NCI-H187 (cell line): ENCODE measurements at places on chromosomes 13 and 19.
A peak's percentile ranks its signal among the peaks of the same experiment; 100 is the strongest.

- DNase-seq: no peak
These were observed 106.1 kb downstream of the COL4A2 start for GRCh38 chr13:110413016-110413675.

- DNase-seq: no peak
These were observed 134.4 kb downstream of the DNAJC15 start for GRCh38 chr13:43157796-43158195.

GRCh38 chr13:50908371-50908770, 1.2 kb upstream of the RNASEH2B start:
- DNase-seq: no peak

- no peak for DNase-seq
These were observed 15.0 kb upstream of the PGLS start for GRCh38 chr19:17496337-17496997.

- no peak for DNase-seq
These were observed 18.4 kb upstream of the CBY2 start for GRCh38 chr13:45683701-45684100.

DNA sequence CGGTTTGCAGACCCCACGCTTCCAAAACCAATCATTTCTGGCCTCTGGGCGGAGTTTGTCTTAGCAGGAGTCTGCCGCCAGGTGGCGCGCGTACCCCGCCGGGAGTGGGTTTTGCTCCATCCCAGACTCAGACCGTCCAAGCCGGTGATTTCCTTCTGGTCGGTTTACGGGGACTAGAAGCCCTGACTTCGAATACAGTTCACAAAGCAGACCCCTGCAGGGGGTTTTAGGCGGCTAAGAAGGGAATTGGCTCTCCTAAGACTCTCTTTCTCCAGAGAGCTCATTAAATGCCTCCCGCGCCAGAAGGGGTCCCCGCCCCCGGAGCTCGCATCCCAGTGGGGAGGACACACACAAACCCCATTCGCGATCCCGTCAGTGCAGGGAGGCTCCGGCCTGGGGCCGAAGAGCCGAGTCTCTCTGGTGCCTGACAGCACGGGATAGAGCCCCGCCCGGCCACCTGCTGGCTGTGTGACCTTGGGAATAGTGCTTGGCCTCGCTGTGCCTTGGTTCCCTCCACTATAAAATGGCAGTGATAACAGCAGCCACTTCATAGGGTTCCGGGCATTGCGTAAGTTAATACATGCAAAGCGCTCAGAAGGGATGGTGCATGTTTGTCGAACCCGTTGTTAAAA, 8.6 kb upstream of the NUP62 start:
- DNase-seq: peak; percentile 37

DNA sequence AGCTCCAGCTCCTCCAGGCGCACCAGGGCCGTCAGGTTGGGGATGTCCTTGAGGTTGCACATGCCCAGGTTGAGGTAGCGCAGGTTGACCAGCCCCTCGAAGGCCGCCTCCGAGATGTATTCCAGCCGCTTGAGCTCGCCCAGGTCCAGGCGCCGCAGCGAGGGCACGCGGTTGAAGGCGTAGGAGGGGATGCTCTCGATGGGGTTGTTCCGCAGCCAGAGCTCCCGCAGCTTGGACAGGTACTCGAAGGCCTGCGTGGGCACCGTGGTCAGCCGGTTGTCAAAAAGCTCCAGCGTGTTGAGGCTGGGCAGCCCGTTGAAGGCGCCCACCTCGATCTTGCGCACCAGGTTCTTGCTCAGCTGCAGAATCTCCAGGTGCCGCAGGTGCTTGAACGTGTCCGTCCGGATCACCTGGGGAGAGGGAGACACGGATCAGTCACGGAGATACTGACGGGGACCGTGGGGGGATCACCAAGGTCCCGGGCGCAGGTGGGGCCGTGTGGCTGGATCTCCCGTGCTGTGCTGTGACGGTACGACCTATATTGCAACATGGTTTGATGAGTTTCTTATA, 5.4 kb upstream of the ASPDH start:
- no peak for DNase-seq

GRCh38 chr19:16188521-16188920, 3.3 kb downstream of the FAM32A start:
- DNase-seq: no peak

DNA sequence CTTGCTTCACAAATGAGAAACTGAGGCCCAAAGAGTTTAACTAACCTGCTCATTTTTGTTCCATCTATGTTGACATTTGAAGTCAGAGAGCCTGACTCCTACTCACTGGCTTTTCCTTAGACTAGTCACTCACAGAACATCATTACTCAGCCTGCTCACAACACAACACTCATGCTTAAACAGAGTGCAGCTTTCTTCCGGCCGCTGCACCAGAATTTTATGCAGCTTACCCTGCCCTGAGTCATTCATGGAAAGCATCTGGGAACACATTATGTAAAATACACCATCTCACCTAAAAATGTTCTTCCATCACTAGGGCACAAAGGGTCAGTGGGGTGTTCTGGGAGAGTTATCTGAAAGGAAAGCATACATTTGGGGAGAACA, 303.4 kb downstream of the SPRY2 start:
- no peak for DNase-seq

GRCh38 chr13:43653395-43653794, 133.4 kb downstream of the ENOX1 start:
- DNase-seq: no peak

DNA sequence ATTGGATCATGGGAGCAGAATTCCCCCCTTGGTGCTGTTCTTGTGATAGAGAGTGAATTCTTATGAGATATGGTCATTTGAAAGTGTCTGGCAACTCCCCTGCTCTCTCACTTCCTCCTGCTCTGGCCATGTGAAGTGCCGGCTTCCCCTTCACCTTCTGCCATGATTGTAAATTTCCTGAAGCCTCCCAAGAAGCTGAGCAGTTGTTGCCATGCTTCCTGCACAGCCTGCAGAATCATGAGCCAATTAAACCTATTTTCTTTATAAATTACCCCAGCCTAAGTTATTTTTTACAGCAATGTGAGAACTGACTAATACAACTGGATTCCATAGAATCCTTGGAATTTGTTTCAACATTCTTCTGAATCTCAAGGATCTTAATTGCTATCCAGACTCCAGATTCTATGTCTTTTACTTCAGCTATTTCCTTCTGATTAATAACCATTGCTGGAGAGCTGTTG, 328.1 kb downstream of the SLITRK5 start:
- DNase-seq: no peak

GRCh38 chr13:77384999-77385398, 58.1 kb upstream of the MYCBP2 start:
- no peak for DNase-seq

DNA sequence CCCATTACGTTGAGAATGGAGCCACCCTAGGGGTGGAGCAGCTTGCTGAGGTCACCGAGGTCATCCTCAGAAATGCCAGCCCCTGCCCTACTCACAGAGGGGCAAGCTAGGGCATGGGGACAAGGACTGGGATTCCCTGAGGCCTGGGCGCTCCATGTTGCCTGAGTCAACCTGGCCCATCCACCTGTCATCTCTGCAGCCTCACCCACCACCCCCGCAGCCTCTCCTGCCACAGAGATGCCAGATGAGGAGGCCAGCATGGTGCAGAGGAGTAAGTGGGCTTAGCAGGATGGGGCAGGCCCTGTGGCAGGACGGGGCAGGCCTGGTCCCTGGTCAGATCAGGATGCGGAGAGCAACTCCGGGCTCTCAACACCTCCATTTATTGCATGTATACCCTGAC, 9.5 kb downstream of the NKPD1 start:
- DNase-seq: no peak

GRCh38 chr19:29239213-29239776, 26.3 kb upstream of the UQCRFS1 start:
- DNase-seq: no peak

DNA sequence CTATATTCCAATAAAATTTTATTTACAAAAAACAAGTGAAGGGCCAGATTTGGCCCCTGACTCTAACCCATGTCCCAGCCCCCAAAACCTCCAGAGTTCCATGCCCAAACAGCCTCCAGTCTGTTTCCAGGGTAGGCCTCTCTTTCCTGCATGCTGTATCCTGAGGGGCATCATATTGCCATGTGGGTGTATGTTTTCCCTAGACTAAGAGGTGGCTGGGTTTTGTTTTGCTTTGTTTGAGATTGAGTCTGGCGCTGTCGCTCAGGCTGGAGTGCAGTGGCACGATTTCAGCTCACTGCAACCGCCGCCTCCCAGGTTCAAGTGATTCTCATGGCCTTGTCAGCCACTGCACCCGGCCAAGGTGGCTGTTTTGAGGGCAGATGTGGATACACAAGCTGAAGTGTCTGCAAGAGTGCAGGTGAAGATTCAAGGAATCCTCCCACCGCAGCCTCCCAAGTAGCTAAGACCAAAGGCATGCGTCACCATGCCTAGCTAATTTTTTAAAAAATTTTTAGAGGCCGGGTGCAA, 23.6 kb upstream of the LSM14A start:
- DNase-seq: no peak

DNA sequence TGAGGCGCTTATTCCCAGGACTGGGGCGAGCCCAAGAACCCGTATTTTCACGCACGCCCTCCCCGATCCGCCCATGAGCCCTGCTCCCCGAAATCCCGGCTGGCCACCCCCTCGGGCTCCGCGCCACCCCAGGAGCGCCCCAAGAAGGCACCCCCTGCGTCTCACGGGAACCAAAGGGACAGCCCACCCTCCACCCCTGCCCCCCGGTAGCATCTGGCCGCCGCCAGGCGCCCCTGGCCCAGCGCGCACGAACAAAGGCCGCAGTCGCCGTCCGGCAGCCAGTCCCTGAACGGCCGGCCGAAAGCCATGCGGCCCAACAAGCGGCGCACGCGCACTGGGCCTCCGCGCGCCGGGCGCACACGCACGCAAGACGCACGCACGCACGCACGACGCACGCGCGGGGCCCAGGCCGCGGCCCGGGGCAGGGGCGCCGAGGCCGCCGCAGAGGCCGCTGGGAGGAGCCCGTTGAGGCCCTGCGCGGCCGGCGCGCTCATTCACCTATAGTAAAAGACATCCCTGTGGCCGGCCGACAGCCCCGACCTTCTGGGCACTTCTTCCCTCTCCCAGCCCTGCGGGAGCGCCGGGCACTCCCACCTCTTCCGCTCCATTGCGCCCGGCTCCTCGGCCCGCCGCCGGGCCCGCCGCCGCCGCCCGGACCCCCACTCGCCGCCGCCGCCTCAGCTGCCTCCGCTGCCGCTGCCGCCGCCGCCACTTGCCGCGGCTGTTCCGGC, 476 bp downstream of the MBD3 start:
- peak; percentile 87 for DNase-seq

- no peak for DNase-seq
These were observed 71.3 kb upstream of the ZNF599 start for GRCh38 chr19:34844277-34844676.

- no peak for DNase-seq
These were observed 28.4 kb upstream of the UQCRFS1 start for GRCh38 chr19:29241324-29241723.

- DNase-seq: no peak
These were observed at the start of gene CYP2A13 for GRCh38 chr19:41088151-41088550. TSS of gene CYP2A13 (plus strand) at chr19:41088451. CDS start at chr19:41088472, 21 bp downstream.

GRCh38 chr13:46864941-46865340, 31.9 kb downstream of the HTR2A start:
- DNase-seq: no peak

DNA sequence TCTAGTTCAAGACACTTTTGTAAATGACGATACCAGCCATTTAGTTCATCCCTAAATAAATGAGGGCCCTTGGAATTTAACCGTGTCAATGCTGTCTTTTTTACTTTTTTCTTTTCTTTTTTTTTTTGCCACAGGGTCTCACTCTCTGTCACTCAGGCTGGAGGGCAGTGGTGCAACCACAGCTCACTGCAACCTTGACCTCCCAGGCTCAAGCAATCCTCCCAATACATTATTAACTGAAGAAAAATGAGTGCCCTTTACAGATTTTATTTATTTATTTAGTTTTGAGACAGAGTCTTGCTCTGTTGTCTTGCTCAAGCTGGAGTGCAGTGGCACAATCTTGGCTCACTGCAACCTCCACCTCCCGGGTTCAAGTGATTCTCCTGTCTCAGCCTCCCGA, 2.9 kb upstream of the MED4 start:
- DNase-seq: no peak

- no peak for DNase-seq
These were observed 46.2 kb downstream of the KLF2 start for GRCh38 chr19:16370641-16371391.

GRCh38 chr19:3591876-3592613, 6.8 kb downstream of the GIPC3 start:
- no peak for DNase-seq

DNA sequence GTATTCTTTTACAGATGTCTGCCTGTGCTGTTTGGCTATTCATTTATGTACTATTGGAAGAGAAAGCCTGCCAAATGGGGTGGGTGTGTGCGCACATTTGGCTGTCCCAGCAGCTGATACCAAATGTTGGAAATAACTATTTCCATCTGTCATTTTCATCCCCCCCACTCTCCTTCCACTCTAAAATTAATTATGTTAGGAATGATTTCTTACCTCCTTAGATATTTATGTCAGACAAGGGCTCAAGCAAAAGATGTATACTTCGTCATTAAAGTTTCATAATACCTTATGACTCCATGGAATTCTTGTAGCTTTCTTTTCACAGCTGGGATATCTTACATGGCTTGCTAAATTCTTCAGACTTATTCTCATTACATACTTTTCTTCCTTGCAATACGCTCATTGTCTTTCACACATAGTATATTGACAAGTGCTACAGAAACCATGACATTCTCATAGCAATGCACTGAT, 18.6 kb downstream of the ITM2B start:
- DNase-seq: no peak

- DNase-seq: no peak
These were observed 5.9 kb upstream of the FCGBP start for GRCh38 chr19:39940221-39940833.

- no peak for DNase-seq
These were observed 216.1 kb upstream of the TMTC4 start for GRCh38 chr13:100890645-100891044.

GRCh38 chr13:29849071-29849631, 1.3 kb downstream of the UBL3 start:
- no peak for DNase-seq

- no peak for DNase-seq
These were observed 28.6 kb upstream of the EID2 start for GRCh38 chr19:39568604-39569003.

DNA sequence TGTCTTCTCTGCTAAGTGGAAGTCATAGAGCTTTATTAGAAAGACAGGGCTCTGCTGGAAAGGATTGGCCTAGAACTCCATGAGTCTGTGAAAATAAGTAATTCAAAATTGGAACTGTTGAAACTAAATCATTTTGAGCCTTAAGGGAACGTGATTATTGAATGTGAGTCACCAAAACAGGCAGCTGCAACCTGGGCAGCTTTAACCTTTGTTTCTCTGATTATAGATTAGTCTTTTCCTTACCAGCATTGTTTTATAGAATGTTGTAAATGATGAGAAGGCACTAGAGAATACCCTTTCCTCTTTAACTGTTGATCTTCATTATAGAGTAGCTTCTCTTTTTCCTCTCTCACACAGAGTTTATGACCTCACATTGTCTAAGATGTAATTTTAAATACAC, 638.8 kb upstream of the SLITRK6 start:
- no peak for DNase-seq

- no peak for DNase-seq
These were observed 3.2 kb upstream of the PDE4C start for GRCh38 chr19:18229474-18229873.

GRCh38 chr19:14516746-14517438, 1.3 kb downstream of the DNAJB1 start:
- DNase-seq: no peak

GRCh38 chr13:30388406-30389283, 33.6 kb upstream of the UBE2L5 start:
- no peak for DNase-seq
